ENCODE measurements at places on chromosomes 6 and 20.

- no peak for DNase-seq
Measured at GRCh38 chr20:46304361-46304760, 3.9 kb downstream of the CDH22 start.

GRCh38 chr20:46695892-46696291, 6.6 kb upstream of the TP53RK start:
- DNase-seq = no peak

DNA sequence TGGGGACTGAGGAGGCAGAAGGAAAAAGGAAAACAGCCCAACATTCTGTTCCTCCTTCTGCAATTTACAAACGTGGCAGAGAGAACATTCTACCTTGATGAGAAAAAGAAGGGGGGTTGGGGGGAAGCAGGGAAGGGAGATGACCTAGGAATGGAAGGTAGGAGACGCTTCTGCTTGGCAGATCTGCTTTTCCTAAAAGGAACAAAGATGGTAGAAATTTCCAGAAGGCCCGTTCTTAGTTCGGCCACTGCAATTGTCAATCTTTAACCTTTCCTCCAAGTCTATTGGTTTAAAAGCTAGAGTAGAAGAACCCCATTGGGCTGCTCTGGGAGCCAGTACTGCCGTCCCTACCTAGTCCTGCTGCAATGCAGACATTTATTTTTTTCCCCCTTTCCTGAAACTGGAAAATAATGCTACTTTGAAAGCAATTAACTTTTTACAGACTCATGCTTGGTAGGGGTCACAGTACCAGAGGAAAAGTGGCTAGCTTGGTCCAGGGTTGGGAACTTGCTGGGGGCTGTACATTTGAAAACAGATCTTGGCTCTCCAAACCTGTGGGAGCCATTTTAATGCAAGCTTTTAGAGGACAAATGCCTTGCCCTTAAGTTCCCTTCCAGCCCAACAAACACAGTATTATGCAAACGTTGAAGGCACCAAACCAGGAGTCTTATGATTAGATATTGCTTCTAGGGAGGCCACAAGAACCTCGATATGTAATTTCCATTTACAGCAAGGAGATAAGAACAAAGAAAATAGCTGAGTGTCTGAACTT, 2.6 kb downstream of the ZMYND8 start:
- DNase-seq = no peak

- no peak for DNase-seq
Measured at GRCh38 chr20:54093423-54094267, 23.3 kb upstream of the BCAS1 start.

DNA sequence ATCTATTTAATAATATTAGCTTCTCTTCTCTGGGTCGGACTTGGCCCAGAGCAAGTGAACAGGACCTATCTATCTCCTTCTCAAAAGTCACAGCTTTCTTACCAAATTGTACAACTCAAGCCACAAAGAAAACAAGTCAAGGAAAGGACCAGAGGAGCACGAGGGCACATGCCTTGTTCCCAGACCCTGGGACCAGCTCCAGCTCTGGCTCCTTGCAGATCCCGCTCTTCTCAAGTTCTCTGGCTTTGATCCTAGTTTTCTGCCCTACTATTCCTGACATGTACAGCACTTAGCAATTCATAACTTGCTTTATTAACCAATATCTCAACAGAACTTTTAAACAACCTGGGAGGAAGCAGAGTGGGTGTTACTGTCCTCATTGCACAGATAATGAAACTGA, 185.9 kb downstream of the ESR1 start:
- no peak for DNase-seq

- no peak for DNase-seq
Measured at GRCh38 chr6:107730683-107731314, 93.3 kb downstream of the SCML4 start.

DNA sequence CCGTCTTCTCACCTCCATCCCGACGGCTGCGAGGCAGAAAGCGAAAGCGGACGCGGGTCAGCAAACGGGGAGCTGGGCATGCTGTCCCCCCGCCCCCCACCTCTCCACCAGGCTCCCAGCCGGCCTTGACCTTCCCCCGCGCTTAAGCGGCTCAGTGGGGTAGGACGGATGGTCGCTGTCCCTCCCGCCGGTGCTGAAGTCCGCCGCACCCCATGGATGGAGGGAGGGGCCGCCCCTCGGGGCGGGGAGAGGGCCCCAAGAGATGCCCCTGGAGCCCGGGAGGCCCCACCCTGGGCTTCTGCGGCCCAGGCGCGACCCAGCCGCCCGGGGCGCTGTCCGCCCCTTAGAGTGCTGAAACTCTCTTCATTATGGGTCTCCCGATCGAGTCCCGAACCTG, at the start of gene KCNB1:
TSS of gene KCNB1 (minus strand) at position 48 of the 397 bp plus-strand sequence. CDS start 188 bp downstream, outside the sequence.
- no peak for DNase-seq

GRCh38 chr20:33687993-33688937, 2.1 kb upstream of the E2F1 start:
- DNase-seq = no peak

DNA sequence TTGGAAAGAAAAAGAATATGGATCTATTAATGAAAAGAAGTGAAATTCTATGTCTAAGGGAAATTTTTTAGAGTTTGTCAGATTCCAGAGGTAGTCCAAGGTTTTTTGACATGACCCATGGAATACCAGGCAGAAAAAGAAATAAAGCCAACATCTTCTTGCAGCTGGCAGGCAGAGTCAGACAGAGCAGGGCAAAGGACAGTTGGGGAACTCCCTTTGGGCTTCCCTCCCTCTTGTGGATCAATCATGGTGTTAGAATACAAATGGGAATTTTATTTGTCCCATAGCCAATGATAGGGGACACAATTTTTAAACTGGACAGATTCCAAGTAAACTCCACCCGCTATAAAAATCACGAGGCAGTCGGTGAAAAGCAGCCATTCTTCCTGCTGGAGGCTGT, 92.1 kb upstream of the TAB2 start:
- no peak for DNase-seq
